SW 1271 (cell line): ENCODE measurements at places on chromosomes 7 and 10.

GRCh38 chr10:63921908-63922467 lies 400.8 kb downstream of the REEP3 start:
- DNase-seq: no peak

GRCh38 chr7:45130910-45131309 lies 19.4 kb upstream of the TBRG4 start:
- no peak for DNase-seq

- no peak for DNase-seq
Observed at GRCh38 chr7:91330191-91330808, 66.1 kb downstream of the FZD1 start.

DNA sequence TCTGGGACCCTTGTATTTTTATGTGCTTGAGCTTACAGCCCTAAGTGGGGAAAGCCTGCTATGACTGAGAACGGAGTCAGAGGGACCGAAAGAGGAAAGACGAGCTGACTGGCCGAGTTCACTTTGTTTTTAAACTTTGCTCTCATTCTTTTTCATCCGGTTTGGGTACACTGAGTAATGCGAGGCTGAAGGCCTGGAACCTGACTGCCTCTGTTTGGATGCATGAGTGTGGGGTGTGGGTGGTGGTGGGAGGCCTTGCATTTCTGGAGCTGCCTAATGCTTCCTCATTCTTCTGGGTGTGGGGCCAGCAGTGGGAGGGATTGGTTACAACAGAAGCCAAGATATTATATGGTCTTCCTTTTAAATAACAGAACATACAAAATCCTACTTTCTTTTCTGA lies 155.5 kb downstream of the BUB3 start:
- no peak for DNase-seq

DNA sequence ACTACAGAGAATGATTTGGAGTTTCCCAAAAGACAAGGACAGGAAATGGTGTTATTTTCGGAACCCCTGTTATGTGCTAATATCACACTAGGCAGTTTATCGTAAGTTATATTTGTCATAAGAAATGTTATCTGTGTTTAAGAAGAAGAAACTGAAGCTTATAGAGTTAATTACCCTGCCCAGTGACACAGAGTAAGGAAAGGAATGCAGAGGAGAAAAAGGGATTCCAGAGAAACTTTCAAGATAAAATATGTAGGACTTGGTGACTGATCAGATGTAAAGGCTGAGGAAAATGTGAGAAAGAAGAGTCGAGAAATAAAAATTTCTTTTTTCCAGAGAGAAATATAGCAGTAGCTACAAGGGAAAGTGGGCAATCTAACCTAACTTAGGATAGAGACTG lies 63.5 kb upstream of the ZNF746 start:
- no peak for DNase-seq

DNA sequence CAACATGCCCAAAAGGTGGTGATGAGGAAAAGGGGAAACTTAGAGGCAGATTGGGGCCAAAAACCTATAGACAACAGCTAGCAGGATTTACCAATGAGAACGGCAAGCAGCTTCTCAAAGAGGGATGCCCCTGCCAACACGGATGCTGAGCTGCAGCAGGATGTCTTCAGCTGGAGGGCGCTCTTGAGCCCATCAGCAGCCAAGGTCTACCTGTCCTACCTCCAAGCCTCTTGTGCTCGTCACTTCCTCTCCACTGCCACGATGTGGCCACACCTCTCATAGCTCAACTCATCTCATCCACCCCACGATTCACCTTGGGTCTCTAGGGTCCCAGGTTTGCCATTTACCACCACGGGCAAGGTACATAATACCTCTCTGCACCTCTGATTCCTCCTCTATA lies 36.5 kb downstream of the DLG5 start:
- no peak for DNase-seq

- DNase-seq: no peak
Observed at GRCh38 chr7:8590791-8591190, 157.4 kb downstream of the NXPH1 start.

- DNase-seq: no peak
Observed at GRCh38 chr7:73971322-73971703, 56.7 kb upstream of the ELN start.

- DNase-seq: no peak
Observed at GRCh38 chr7:118872568-118872967, 648.1 kb downstream of the ANKRD7 start.

DNA sequence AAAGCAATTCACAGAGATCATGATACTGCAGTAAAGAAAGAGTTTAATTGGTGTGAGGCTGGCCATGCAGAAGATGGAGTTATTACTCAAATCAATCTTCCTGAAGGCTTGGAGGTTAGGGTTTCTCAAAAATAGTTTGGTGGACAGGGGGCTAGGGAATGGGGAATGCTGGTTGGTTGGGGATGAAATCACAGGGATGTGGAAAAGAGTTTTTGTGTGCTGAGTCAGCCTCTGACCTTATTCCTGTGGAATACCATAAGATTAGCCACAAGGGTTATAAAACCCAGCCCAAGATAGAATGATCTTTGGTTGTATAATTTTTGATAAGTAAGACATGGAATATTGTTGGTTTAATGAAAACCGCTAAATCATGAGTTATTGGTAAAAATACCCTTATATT lies 764.3 kb downstream of the TYW1 start:
- DNase-seq: no peak

GRCh38 chr10:93081318-93081717 lies 7.6 kb downstream of the CYP26A1 start:
- DNase-seq: no peak

GRCh38 chr7:5406957-5407945 lies 16.4 kb downstream of the TNRC18 start:
- DNase-seq: no peak

DNA sequence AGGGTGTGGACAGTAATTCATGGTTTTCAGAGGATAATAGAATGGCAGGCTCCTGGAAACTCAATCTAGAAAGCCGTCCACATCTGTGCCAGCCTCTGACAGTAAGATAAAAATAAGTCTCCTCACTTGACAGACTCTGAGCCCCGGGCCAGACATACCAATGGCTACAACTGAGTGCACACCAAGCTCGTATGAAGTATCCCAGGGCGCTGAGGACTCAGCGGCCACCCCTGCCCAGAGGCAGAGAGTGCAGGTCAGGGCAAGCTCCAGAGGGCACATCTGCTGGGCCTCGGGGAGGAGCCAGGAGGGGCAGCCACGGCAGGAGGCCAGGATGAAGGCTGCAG lies 262.8 kb upstream of the TCERG1L start:
- DNase-seq: no peak

DNA sequence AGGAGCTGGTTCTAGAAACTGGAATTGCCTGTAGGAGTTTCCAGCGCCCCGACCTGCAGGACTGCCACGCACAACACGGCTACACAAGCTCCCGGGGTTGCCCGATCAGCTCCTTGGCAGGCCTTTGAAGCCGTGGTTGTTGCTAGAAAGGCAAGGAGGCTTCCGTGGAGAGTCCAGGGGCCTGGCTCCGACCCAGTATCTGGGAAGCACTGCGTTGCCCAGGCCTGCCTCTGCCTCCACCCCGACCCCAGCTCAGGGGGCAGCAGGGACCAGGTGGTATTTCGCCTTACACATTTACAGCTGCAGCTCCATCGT lies 54.4 kb downstream of the PROSER2 start:
- DNase-seq: no peak

DNA sequence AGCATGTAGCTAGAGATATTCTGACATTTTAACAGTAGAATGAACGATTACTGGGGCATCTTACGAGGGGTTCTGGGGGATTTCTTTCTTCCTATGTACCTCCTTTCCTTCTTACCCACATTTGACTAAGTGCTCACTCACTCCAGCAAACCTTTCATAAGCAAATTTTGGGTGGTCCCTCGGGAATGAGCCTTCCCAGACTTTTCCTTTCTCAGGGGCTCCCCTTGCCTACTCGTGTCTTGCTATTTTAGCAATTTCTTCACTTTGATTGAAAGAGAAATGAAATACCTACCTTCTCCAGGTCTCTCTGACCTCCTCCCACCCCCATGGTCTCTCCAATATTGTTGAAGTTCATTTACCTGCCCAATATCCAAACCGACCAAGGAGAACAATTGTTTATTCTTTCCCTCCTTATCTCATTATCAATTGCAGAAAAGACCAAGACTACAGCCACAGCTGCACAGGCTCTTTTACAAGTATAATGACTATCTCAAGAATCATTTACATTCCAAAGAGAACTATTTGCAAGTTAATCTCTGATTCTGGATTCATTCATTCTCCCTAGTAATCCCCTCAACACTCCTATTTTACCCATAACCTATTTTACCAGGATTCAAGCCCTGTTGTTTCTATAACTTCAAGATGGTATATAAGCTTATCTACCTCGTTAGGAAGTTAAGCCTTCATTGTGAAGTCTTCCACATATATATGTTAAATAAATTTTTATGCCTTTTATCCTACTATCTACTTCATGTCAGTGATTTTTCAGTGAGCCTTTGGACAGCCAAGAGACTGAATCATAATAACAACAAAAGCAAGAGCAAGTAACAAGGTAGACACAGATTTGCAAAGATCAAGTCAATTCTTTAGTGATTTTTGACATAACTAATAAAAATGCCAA lies 480.6 kb downstream of the IPMK start:
- DNase-seq: no peak

DNA sequence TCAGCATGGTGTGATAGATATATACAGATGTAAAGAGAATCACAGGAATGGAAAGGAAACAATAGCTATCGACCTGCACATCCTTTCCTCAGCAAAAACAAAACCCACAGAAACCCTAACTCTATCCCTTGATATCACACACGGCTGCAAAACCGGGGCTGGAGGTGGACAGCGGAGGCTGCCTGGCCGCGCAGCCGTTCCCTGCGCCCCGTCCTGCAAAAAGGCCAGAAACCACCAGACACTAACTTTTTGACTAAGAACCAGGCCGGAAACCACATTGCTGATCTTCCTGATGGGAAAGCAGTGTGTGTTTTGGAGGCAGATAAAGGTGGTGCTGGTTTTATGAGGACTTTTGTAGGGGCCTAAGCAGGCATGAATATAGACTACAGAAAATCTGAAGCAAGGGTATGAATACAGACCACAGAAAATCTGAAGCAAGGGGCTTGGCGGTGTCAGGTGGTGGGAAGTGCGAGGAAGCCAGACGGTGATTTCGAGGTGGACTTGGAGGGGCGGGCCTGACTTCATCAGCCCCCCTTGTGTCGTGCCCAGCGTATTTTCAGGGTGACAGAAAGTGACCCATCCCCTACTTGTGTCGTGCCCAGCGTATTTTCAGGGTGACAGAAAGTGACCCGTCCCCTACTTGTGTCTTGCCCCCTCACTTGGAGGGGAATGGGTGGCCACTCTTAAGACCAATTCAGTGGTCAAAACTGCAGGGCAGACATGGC lies 123.3 kb downstream of the WDR37 start:
- no peak for DNase-seq

- no peak for DNase-seq
Observed at GRCh38 chr10:60147576-60148265, 241.4 kb upstream of the CCDC6 start.

DNA sequence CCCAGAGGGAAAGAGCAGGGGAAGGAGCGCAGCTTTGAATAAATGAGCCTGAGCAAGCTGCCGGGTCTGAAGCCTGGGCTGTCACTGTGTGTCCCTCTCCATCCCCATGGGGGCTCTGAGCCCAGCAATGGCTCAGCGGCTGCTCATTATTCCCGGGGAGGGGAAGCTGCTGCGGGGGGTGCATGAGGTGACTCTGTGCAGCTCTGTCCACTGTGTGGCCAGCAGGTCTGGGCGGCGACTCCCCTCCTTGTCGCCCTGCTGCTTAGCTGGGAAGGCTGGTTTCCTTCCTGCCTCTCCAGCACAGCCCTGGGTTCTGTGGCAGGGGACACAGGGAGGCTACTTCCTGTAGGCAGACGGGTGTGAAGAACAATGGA lies 234.2 kb downstream of the PRPF18 start:
- DNase-seq: no peak

DNA sequence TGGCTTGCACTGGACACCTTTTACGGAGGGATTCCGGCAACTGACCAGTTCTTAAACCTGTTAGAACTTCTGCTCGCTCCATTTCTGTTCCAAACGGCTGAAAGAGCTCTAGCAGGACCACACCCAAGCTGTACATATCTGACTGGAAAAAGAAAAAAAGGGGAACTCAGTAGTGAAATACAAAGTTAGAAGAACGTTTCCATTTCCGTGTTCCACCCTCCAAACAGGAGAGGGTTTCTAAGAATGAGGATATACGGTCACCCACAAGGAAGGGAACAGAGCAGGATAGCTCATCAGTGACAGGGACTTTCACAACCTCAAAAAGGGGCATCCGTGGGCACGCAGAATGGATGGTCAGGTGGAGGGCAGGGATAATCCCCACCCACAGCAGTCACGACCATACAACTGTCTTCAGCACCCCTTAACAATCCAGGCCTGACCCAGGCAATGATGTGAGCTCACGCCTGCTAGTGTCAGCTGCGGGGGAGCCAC lies 4.3 kb upstream of the ANKRD61 start:
- no peak for DNase-seq

GRCh38 chr7:86978808-86979506 lies 80.5 kb downstream of the ELAPOR2 start:
- no peak for DNase-seq

DNA sequence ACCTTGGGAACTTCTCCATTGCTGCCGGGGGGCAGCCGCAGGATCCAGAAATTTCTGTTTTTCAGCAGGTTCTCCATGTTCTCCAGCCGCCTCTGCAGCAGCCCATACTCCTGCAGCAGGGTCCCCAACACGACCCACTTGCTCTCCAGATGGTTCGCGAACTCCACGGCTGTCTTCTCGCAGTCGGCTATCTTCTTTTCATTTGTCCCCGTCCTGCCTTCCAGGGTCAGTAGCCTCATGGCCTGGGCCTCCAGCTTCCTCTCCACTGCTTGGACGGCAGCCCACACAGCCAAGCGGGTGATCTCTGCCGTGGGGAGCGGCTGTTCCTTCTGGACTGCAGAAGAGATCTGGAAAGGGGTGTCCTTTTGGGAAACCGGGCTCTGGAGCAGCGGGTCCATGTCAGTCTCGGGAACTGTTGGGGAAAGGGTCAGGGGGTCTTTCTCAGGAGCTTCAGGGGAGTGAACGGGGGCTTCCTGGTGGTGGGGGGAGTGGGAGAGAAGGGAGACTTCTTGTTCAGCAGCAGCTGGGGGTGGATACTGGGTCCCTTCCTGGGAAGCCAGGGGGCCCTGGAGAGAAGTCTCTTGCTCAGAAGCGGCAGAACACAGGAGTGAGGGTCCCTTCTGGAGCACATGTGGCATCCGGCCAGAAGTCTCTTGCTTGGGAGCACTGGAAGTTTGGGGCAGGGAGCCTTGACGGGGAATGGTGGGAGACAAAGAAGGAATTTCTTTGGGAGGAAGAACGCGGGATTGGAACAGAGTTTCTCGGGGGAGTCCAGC lies 5.5 kb downstream of the ZNF777 start:
- DNase-seq: no peak

DNA sequence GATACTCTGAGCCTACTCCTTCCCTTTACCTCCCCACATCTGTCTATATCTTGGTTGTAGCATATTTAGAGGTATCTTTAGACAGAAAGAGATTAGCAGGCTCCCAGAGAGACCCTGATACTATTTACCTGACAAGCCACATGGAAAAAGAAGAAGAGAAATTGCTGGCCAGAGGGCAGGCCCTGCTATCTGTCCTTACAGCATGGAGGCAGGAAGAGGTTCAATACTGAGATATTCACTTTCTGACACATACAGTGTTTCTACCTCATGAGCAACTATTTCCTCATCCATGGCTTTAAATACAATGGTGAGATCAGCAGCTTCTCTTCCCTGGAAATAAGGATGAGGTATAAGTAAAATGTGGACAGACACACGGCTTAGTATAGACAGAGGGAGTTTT lies 33.9 kb upstream of the TSPAN13 start:
- no peak for DNase-seq
